Activated CD4-positive, alpha-beta T cell treated with anti-CD3 and anti-CD28 coated beads, Interleukin-2, amount 10 ng/mL, durations not matched to agents 7 days and 5 days (primary cell): ENCODE measurements at places on chromosomes 11 and 22. TPM values are rescaled to one million over a fixed set of nuclear protein-coding genes. Genes with fewer than 3 reads are reported as not detected.

DNA sequence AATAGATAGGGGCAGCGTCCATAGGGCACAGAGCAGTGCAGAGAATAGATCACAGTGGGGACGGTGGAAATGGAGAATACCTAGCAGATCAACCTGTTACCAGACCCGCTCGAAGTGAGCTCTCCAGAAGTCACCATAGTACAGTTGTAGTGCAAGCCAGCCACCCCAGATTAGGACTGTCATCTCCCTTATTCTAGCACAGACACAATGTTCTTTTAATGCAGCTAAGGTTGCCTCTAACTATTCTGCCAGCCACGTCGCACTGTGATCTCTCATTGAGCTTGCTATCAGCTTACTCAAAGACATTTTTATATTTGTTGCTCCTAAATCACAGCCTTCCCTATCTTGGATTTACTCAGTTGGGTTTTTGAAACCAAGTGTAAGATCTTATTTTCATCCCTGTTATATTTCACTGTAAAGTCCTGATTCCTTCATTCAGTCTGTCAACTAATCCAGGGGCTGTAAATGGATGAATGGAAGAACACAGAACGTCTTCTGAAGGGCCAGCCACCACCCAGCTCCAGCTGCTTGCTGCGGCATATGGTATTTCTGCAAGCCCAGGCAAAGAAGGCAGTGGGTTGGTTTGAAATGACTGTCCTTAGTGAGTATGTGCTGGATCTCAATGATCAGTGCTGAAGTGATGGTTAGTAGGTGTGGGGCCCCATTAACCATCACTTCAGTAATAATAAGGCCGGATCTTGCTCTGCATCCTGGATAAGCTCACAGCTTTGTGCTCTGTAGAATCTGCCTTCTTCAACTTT lies 3.4 kb downstream of the PARVA start:
- peaks cover 3% of the 10 kb centered on the region for H3K4me1 ChIP-seq
- no peak for DNase-seq
- no peaks in the 10 kb centered on the region for H3K36me3 ChIP-seq
- H3K27me3 ChIP-seq: peaks cover 31% of the 10 kb centered on the region

DNA sequence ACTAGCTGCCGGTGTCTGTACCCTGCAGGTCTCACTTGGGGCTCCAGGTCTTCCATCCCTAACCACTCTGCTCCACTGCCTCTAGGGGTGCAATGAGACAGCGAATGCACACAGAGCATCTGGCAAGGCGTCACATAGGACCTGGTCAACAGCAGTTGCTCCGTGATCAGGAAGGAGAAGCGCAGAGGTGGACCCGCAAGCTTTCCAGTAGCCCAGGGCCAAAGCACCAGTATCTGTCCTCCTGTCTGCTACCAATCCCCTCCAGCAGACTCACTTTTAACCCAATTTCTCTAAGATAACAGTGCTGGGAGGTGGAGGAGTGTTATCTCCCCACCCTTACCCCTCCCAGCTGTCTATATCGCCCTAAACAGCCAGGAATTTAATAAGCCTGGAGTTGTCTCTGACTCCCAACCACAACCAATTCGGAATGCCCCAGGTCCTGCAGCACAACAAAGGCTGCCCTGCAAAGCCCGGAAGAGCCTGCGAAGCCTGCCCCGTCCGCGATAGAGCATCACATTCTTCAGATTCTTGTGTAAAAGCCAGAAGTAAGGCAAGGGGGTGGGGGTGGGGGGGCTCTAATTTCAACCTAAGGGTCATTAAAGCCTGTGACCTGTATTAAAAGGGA lies 19.3 kb downstream of the MYH9 start:
- DNase-seq: no peak
- H3K36me3 ChIP-seq: peaks cover 75% of the 10 kb centered on the region
- H3K4me3 ChIP-seq: peak overlapping the region; percentile 64
- peak overlapping the region; percentile 87 for H3K27ac ChIP-seq

DNA sequence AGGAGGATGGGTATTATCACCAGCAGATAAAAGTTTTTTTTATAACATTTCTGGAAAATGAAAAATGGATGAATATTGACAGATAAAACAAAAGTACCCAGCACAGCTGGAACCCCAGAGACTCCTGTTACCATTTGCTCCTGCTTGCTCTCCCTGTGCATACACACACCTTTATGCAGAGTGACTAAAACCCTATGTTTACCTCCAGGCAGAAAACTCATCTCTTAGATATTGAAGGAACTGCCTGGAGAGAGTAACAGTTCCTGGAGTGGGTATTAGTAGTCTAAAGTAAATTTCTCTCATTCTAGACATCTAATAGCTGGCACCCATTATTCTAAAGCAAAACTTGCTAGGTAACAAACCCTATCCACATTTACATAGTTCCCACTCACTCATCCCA lies 38.0 kb downstream of the CYP2R1 start:
- no peak overlapping the region for H3K4me3 ChIP-seq
- H3K27me3 ChIP-seq: no peaks in the 10 kb centered on the region
- DNase-seq: no peak
- peaks cover 5% of the 10 kb centered on the region for H3K4me1 ChIP-seq
- H3K36me3 ChIP-seq: peaks cover 78% of the 10 kb centered on the region

GRCh38 chr22:31150615-31151014 lies 9.4 kb upstream of the RNF185 start:
- H3K27ac ChIP-seq: no peak overlapping the region
- no peaks in the 10 kb centered on the region for H3K27me3 ChIP-seq
- H3K4me3 ChIP-seq: no peak overlapping the region
- H3K4me1 ChIP-seq: no peaks in the 10 kb centered on the region
- DNase-seq: no peak

DNA sequence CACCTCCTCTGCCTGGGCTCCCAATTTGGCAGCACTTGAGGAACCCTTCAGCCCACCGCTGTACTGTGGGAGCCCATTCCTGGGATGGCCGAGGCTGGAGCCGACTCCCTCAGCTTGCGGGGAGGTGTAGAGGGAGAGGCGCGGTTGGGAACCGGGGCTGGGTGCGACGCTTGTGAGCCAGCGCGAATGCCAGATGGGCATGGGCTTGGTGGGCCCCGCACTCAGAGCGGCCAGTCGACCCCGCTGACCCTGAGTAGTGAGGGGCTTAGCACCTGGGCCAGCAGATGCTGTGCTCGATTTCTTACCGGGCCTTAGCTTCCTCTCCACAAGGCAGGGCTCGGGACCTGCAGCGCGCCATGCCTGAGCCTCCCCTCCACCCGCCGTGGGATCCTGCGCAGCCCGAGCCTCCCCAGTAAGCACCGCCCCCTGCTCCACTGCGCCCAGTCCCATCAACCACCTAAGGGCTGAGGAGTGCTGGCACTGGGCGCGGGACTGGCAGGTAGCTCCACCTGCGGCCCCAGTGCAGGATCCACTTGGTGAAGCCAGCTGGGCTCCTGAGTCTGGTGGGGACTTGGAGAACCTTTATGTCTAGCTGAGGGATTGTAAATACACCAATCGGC lies 58.3 kb upstream of the DEFB108B start:
- no peak overlapping the region for H3K4me3 ChIP-seq
- no peaks in the 10 kb centered on the region for H3K27me3 ChIP-seq
- no peaks in the 10 kb centered on the region for H3K4me1 ChIP-seq
- no peak overlapping the region for H3K27ac ChIP-seq
- DNase-seq: no peak

Gene SCN4B
- not detected for total RNA-seq

Gene WNT7B
- not detected for total RNA-seq

Gene ASCL2
- 0.31 TPM for total RNA-seq
